G401 (cell line): ENCODE measurements at places on chromosomes 6 and 20. TPM values are rescaled to one million over a fixed set of nuclear protein-coding genes. Genes with fewer than 3 reads are reported as not detected.

GRCh38 chr6:62150048-62150663, 135.9 kb downstream of the KHDRBS2 start:
- peak; percentile 20 for DNase-seq

Gene BHLHE23
- total RNA-seq, result not detected in 2 replicates

GRCh38 chr20:43667341-43668132, 623 bp downstream of the MYBL2 start:
- no peak for DNase-seq

- no peak for DNase-seq
These were observed 176.6 kb downstream of the BCKDHB start for GRCh38 chr6:80282913-80283554.

GRCh38 chr6:25411316-25411950, 132.3 kb downstream of the CARMIL1 start:
- no peak for DNase-seq

DNA sequence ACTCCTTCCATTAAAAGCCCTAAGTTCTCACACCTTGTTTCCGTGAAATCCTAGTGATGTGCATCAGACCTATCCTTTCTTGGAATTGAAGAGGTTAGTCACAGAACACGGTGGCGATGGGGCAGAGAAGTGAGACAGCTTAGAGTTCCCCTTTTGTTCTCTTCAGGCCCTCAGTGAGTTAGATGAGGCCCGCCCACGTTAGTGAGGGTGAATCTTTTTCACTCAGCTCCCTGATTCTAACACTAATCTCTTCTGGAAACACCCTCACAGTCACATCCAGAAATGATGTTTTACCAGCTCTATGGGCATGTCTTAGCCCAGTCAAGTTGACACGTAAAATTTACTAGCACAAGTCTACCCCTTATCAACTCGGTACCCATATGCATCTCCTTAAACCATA, 172.7 kb upstream of the NOX3 start:
- no peak for DNase-seq

- DNase-seq, result no peak
These were observed 305.4 kb upstream of the CHD6 start for GRCh38 chr20:41923624-41924023.

GRCh38 chr6:22349528-22349927, 52.7 kb upstream of the PRL start:
- DNase-seq, result no peak

DNA sequence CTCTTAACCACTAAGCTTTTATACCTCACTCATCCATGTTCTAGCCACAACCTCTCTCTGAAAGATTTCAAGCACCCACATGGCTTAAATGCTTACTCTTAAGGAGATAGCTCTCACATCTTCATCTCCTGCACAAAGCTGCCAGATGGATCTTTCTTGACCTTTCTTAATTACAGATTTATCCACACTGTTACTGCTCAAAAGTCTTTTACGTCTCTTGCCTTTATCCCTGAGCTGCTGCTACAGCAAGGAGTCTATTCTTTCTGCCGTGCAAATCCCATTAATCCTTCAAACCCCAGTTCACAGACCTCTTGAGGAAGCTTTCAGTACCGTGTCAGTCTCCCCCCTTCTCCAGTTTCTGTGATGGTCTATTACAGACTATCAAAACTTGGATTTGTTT, 54.6 kb downstream of the B4GALT5 start:
- no peak for DNase-seq

DNA sequence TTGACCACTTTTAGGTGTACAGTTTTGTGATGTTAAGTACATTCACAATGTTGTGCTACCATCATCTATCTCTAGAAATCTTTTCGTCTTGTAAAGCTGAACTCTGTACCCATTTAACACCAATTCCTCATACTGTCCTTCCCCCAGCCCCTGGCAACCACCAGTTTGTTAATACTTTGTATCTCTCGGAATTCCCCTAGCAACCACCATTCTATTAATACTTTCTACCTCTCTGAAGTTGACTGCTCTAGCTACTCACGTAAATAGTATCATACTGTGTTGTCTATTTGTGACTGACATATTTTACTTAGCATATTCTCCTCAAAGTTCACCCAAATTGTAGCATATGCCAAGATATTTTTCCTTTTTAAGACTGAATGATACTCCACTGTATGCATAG, 82.3 kb upstream of the CLDN20 start:
- no peak for DNase-seq

Gene TOX2
- 0.18 TPM in 1 of 2 replicates, not detected in the other for total RNA-seq

Gene UST
- total RNA-seq, result not detected in 2 replicates

GRCh38 chr20:49887251-49888211, 27.8 kb downstream of the SPATA2 start:
- DNase-seq, result no peak

Gene TRAPPC3L
- total RNA-seq, result not detected in 2 replicates

Gene NRSN1
- not detected in 2 replicates for total RNA-seq

DNA sequence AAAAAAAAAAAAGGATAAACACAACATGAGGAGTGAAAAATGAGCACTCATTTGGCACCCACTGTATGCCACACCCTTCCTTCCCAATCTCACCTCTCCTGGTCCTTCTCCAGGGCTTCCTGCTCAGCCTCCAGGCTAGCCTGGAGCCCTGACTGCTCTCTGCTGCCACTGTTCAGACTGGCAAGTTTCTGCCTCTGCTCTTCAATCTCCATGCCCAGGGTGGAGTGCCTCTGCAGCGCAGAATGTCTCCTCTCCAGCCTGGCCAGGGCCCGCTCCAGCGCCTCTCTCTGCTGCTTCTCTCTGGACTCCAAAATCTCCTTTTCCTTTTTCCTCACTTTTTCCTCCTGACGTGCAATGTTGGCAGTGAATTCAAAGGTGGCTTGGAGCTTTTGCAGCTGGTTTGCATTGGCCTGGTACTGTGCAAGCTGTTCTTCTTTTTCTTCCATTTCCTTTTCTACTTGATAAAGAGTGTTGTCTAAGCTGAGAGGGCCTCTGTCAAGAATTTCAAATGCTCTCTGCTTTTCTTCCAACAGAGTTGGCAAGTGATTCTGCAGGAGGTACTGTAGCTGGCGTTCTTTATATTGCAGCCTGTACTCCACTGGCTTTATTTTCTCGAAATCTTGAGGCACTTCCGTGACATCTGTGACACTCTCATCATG, 194.4 kb downstream of the KIF16B start:
- DNase-seq, result no peak

DNA sequence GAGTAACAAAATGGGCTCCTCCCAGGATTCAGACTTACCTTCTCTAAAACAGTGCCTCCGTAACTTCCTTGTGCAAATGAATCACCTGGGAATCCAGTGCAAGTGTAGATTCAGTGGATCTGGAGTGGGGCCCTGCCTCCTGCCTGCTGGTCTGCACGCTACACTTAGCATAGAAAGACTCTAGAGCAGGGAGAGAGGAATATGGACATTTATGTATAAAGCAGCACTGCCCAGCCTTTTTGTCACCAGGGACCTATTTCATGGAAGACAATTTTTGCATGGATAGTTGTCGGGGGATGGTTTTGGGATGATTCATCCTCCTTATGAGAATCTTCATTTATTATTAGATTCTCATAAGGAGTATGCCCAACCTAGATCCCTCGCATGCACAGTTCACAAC, 42.3 kb upstream of the L3MBTL3 start:
- DNase-seq, result no peak

DNA sequence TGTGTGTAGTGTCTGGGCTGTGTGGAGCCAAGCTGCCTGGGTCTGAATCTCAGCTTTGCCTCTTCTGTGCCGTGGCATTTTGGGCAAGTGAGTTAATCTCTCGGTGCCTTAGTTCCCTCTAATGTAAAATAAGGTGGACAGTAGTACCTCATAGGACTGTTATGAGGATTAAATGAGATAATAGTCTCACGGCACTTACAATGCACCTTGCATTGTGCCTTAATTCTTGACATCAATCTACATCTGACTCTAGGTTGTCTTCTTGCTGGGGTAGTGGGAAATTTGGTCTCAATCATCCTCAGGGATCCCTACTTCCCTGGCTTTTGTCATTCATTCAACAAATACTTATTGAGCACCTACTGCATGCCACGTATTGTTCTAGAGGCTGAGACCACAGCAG, 70.7 kb upstream of the ZNFX1 start:
- DNase-seq, result no peak

GRCh38 chr20:25229486-25230165, 18.3 kb upstream of the PYGB start:
- DNase-seq, result no peak

Gene GJA10
- total RNA-seq, result not detected in 2 replicates

DNA sequence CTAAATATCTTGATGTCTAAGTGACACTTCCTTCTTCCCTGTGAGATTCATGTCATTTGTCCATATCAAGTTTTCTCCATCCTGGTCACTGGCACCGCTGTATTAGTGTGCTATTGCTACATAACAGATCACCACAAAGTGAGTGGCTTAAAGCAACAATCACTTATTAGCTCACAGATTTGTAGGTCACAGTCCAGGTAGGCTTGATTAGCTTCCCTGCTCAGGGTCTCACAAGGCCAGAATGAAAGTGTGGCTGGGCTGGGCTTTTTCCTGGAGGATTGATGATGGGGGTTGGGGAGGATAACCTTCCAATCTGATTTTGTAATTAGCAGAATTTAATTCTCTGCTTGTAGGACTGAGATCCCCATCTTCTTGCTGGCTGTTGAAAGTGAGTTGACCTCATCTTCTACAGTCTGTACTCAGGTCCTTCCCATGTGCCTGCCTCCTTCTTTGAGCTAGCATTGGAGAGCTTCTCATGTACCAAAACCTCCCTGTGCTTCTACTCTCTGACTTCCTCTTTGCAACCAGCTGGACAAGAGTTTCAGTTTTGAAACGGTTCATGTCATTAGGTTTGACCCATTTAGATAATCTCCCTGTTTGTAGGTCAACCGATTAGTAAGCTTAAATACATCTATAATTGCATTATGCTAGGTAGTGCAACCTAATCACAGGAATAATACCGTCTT, 152.4 kb upstream of the MAN1A1 start:
- DNase-seq, result no peak

GRCh38 chr6:157642736-157643135, 180.3 kb upstream of the SNX9 start:
- DNase-seq, result no peak

Gene CAGE1
- 0.47 TPM in 1 of 2 replicates, not detected in the other for total RNA-seq

Gene CTAGE9
- not detected in 2 replicates for total RNA-seq

GRCh38 chr6:127110712-127111111, 7.8 kb upstream of the RSPO3 start:
- no peak for DNase-seq

DNA sequence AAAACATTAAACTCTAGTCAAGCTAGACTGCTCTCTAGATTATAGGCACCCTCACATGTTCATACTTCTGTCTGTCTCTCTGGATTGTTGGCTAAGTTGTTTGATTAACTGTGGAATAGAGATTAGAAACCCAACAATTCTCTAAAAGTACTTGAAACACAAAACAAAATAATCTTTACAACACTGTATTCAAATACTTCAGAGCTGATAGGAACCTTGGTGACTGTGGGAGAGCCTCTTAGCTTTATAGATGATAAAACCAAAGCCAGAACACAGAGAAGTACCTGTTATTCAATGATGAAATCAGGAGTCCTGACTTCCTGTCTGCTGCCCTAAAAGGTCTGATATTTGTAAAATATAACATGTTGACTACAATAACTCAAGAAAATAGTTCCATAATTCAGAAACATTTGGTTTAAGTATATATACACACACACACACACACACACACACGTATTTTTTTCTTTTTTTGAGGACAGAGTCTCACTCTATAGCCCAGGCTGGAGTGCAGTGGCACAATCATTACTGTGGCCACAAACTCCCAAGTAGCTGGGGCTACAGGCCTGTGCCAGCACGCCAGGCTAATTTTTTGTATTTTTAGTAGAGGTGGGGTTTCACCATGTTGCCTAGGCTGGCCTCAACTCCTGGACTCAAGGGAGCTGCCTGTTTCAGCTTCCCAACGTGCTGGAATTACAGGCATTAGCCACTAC, 222.0 kb downstream of the FUT9 start:
- DNase-seq, result no peak

Gene HSPA1L
- 0.75 and 0.98 TPM in 2 replicates for total RNA-seq

GRCh38 chr20:46279103-46279502, 29.2 kb downstream of the CDH22 start:
- peak; percentile 45 for DNase-seq

DNA sequence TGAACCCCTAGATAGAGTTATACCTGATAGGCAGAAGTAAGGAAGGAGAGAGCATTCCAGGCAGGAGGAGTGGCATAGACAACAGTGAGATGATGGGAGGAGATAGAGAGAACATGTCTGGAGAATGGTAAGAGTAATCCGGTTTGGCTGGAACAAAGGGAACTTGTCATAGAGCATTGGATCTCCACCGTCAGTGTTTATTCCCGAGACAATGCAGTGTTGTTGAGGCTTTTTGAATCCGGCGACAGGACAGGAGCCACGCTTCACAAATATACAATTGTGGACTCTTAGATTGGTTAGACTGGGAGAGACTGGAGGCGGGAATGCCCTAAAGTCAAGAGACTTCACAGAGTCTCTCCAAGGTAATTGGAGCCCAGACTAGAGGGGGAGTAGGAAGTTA, 119.8 kb downstream of the ANKS1A start:
- no peak for DNase-seq

Gene CST8
- total RNA-seq, result not detected in 2 replicates

DNA sequence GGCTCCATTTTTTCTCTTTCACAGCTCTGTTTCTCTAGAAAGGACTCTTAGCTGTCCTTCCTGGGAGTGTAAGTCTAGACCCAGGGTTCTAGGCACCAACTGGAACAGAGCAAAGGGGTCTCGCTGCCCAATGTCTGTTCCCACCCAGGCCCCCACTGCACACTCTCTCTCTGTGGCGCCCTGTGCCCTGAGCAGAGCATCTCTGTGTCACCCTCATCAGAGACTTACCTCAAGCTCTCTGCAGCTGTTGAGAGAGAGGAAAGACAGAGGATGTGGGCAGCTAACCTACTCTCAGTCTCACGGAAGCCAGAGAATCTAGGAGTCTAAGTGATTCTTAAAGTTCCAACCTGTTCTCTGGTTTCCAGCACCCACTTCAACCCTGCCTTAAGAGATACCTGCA, 9.5 kb downstream of the NCR2 start:
- DNase-seq, result no peak

Gene TFAP2C
- total RNA-seq, result 0.12 and 0.27 TPM in 2 replicates

GRCh38 chr20:62367136-62367632, at the start of gene LAMA5:
LAMA5 (minus strand) TSS chr20:62367312; CDS start chr20:62367245, 67 bp downstream.
- DNase-seq, result peak; percentile 53

DNA sequence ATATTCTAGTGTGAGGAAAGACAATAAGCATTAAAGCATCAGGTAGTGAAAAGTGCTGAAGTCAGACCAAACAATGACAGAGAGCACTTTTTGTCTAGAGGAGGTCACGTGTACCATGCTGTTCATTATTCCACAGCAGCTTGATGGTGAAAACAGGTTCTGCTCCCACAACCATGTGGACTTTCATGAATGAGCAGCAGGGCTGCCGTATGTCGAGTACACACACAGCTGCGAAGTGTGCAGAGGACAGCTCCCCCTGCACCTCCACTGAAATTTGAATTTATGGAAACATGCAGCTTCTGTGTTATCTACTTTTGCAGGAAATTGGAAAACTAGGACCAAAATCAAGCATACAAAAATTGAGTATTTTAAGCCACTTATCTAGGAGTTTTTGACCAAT, 85.3 kb downstream of the MAP7 start:
- DNase-seq, result peak; percentile 70

DNA sequence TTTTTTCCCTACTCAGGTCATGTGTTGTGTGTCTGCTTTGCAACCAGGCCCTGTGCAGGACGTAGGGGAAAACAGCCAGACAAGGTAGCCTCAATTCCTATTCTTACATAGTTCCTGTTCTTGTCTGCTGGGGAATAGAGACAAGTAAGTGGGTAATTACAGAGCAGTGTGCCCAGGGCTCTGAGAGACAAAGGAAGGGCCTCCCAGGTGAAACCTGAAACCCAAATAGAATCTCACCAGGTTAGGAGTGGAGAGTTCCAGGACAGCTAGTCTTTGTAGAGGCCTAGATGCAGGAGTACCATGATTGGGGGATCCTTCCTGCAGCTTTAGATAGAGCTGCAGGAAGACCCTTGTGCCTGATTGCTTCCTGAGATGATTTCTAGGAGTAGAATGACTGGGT, 48.4 kb downstream of the DHX35 start:
- no peak for DNase-seq
